ENCODE measurements at places on chromosomes 12 and 14.

DNA sequence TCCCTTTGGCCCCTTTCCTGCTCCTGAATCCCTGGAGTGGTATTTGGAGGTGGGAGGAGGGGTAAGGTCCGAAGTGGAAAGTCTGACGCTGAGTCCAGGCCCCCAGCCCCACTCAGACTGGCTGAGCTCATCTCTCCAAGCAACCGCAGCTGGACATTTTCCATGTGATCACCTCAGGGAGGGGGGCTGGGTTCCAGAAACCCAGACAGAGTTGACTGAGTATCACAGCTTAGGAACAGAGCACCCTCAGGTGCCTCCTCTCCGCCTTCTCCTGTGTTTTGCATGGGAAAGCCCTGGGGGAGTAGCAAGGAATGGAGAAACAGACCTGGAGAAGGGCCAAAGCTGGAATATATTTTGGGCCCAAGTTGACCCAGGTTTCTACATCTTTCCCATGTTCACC is 8.0 kb upstream of the ITGA5 start:
- no peak for DNase-seq

GRCh38 chr12:79057540-79057939 is 193.0 kb downstream of the SYT1 start:
- DNase-seq = no peak

GRCh38 chr12:65204886-65205525 is 35.6 kb downstream of the LEMD3 start:
- no peak for DNase-seq

GRCh38 chr14:51644217-51644933 is 7.3 kb upstream of the FRMD6 start:
- no peak for DNase-seq

GRCh38 chr14:24885410-24885913 is 164.5 kb downstream of the STXBP6 start:
- DNase-seq = no peak

GRCh38 chr12:117363953-117364486 is 2.6 kb upstream of the NOS1 start:
- DNase-seq = no peak

- peak; percentile 7 for DNase-seq
These were observed 23.8 kb downstream of the SLC6A13 start for GRCh38 chr12:238736-239398.

All from CD8-positive, alpha-beta T cell (primary cell).